ENCODE measurements at places on chromosomes 1 and 21.

DNA sequence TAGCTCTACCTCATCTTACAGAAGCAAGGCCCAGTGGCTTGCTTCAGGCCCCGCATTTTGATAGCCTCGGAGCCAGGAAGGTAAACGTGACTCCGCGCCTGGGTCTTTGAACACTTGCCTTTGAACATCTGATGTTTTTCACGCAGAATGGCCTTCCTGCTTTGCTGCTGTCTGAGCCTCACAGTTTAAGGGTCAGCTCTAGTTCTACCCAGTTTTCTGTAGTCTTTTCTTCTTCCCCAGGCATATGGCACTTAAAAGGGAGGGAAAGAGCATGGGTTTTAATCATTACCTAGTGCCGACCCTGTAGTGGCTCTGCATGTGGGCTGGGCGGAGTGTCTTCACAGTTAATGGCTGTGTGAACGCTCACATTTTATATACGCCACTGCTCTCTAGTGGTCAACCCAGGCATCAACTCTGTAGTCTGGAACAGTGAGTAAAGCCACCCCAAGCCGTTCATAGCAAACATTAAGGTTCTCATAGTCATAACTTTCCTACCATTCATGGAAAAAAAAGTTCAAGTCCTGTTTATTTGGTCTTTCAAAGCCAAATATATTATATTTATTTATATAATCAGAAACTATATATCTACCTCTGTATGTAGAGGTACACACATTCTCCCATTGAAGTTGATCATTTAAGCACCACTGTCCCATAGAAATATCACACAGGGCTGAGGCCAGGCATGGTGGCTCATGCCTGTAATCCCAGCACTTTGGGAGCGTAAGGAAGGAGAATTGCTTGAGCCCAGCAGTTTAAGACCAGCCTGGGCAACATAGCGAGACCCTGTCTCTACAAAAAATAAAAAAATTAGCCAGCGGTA lies 78.1 kb downstream of the IER5 start:
- peak; percentile 8 for DNase-seq

GRCh38 chr1:65525266-65526048 lies 105.0 kb downstream of the LEPR start:
- DNase-seq, result no peak

- no peak for DNase-seq
Observed at GRCh38 chr1:204108312-204109141, 35.6 kb downstream of the SOX13 start.

DNA sequence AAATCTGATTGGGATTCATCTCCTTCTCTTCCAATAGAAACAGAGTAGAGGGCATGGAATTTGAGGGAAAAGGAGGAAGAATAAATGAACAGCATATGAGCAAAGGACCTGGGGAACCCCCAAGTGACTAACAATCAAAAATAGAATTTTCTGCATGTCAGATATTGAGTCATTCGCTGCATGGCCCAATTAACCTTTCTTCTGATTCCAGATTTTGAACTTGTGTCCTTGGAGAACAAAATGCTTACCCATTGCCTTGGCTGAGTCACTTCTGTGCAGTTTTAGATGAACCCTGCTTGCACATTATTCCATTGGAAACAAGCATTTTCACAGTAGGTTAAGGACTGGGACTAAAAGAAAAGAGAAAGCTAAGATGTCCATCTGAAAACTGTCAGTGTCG lies 390.5 kb downstream of the ST6GALNAC3 start:
- no peak for DNase-seq

DNA sequence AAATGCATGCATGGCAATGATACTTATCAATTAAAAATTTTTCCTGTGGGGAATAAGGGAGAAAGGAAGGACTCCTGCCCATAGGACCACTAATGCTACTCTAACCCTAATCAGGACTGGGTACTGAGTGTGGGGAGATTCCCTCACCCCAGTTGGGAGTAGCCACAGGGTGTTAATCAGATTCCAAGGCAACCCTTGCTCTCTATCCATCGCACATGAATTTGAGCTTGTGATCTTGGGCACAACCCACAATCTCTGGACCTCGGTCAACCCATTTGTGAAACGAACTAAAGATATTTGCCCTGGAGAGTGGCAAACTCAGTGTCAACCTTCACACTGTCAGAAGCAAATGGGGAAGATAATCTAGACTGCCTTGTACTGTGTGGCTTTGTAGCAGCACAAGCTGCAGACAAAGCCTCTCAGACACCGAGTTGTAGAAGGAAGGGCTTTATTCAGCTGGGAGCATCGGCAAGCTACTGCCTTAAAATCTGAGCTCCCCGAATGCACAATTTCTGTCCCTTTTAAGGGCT lies 69.5 kb downstream of the SERINC2 start:
- no peak for DNase-seq

DNA sequence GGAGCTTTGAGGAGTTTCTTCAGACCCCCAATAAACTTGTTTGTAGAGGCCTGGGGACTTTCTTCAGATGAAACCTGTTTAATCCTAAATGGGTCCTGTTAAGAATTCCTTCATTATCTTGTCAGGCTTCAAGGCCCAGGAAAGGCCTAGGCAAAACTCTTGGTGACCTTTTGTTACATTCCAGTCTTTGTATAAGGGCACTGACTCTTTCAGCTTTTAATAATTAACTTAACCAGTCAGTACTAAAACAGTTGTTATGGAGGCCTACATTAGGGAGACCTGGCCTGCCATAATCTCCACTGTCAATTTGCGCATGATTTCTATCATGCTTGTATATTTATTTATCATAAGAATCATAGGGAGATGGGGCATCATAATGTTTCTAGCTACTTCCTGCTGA lies 110.2 kb downstream of the FCRL5 start:
- DNase-seq, result no peak

DNA sequence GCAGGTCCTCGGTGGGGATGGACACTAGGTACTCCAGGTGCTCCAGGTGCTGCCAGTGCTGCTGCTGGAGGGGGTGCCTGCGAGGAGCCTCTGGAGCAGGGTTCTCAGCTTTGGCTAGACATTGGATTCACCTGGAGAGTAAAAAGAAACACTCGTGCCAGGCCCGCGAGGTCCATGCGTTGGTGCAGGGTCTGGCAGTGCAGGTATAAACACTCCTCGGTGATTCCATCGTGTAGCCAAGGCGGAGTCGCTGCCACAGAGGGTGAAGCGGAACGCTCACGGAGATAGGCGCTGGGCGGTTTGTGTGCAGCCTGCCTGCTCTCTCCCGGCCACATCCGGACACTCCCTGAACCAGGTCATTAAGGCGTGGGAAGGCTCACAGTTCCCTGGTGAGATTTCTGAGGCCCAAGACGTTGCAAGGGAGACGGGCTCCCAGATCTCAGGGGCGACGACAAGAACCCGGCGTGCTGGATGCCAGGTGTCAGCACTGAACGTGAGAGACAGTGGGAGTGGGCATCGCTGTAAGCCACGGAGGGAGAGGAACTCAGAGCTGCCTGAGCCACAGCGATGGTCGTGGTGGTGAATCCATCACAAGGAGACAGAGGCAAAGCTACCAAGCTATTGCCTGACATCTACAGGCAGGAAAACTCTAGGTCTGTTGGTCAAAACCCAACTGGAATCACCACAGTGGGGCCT lies 17.2 kb upstream of the SUMO3 start:
- no peak for DNase-seq

- DNase-seq, result no peak
Observed at GRCh38 chr21:41604583-41605041, 96.7 kb upstream of the TMPRSS2 start.

- DNase-seq, result no peak
Observed at GRCh38 chr1:19866758-19867157, 15.4 kb upstream of the OTUD3 start.

DNA sequence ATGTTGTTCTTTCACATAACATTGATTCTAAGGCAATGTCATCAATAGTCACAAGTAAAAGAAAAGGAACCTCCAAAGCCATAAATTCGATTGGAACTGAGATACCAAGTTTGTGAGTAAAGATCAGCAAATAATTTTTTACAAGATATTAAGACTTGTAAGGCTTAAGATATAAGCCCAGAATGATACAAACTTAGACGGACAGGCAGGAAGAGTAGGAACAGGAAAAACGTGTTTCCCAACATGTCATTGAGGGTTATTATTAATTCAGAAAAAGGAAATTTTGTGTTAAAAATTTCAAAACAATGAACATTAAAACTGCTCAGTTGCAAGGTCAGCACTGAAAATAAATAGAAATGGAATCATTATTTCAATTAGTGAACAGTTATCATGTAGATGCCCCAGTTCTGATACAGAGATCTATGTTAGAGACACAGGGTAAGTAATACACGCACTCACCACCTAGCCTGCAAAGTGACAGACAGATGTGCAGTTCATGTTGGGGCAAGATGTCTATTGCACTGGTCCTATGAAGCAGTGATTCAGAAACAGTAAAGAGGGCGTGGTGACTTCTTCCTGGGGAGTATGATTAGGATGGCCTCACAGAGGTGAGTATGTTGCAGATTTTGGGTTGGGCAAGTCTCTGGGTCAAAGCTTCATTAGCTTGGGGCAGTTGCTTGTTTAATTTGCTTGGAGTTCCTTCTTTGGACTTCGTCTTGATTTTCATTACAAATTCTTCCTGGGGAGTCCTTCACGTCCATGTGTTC lies 284.4 kb downstream of the SETD4 start:
- DNase-seq, result no peak

DNA sequence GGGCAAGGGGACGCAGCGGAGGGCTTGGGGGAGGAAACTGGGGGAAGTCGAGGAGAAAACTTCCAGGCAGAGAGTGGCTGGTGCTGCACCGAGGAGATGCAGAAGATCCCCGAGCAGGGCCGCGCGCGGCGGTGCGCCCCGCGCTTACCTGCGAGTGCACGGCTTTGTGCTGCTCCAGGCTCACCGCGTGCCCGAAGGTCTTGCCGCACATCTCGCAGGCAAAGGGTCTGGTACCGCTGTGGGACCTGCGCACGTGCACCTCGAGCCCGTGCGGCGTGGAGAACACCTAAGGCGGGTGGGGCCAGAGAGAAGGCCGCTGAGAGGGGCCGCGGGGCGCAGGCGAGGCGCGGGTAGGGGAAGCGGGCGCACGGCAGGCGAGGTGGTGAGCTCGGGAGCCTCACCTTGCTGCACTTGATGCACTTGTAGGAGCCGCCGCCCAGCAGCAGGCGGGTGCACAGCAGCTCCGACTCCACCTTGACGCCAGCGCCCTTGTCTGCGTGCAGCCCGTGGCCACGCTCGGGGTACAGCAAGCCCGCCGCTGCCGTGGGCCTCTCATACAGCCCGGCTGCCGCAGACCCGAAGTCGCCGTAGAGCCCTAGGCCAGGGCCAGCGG lies 6.4 kb downstream of the GFI1 start:
- no peak for DNase-seq

DNA sequence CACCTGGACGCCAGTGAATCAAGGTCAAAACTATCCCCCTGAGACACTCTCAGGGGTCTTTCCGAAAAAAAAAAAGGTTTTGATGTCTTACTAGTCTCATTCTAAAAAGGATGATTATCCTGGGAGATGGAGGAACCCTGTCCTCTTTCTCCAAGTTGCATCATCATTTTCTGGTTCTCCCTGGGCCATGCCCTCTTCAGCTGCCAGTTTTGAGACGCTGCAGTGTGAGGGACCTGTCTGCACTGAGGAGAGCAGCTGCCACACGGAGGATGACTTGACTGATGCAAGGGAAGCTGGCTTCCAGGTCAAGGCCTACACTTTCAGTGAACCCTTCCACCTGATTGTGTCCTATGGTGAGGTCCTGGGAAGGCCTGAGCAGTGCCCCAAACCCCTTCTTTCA lies 3.5 kb downstream of the FCRLA start:
- DNase-seq, result no peak

DNA sequence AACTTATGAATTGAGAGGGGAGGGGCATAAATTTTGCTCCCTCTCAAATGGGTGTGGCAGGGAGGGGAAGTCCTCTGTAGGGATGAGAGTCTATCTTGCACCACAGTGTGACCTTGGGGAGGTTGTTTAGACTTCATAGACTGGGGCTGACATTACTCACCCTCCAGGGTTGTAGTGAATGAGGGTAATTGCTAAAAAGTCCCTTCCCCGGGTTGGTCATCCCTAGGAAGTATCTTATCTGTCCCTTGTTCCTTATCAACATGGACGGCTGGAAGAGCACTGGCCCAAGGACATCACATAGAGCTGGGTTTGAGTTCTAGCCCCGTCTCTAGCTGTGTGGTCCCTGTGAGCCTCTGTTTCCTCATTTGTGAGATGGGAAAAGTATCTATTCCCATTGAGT lies 52.4 kb upstream of the SLC2A1 start:
- no peak for DNase-seq

- no peak for DNase-seq
Observed at GRCh38 chr1:13607002-13607401, 23.4 kb downstream of the PDPN start.

- no peak for DNase-seq
Observed at GRCh38 chr1:20262810-20263534, 27.7 kb upstream of the VWA5B1 start.

- no peak for DNase-seq
Observed at GRCh38 chr1:29836651-29837646, 600.6 kb downstream of the PTPRU start.

- peak; percentile 79 for DNase-seq
Observed at GRCh38 chr1:222464841-222465210, 83.1 kb downstream of the HHIPL2 start.

DNA sequence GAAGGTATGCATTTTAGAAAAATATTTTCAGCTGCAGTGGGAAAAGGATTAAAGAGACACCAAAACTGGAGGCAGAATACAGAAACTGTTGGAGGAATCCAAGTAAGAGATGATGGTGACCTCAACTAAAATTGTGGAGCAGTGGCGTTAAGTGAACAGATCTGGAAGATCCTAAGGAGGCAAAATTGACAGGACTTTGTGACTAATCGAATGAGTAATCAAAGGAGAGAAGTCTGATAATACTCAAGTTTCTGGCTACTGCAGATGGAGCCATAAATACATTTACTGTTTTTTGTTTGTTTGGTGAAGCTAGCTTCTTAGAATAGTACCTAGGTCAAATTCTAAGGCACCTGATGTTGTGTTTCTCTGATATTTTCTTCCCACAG lies 3.1 kb downstream of the CTBS start:
- DNase-seq, result no peak

- DNase-seq, result no peak
Observed at GRCh38 chr21:33238565-33239255, 9.0 kb downstream of the IFNAR2 start.

GRCh38 chr1:246008363-246008831 lies 498.7 kb downstream of the SMYD3 start:
- DNase-seq, result no peak

DNA sequence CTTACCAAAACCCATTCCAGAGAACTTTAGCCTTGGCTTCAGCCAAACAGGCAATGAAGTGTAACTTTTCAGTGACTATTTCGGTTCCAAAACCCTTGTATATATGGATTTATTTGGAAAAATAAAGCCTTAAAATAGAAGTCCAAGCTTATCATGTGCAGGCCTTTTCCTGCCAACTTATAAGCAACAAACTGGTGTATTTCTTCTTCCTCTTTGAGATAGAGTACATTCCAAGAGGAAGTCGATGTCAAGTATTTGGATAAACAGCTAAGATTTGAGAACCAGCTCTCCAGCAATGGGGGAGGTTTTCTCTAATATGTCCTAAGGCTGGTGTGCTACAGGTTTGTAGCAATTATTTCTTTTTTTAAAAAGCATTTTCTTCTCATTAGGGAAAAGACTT lies 407.8 kb downstream of the DUSP10 start:
- no peak for DNase-seq

- no peak for DNase-seq
Observed at GRCh38 chr1:196295766-196296165, 312.5 kb downstream of the KCNT2 start.
